ENCODE measurements at places on chromosomes 6 and 20. TPM values are rescaled to one million over a fixed set of nuclear protein-coding genes. Genes with fewer than 3 reads are reported as not detected.

Gene KHDC1
- 5.8 TPM for total RNA-seq

Gene PGBD1
- total RNA-seq = 12.4 TPM

Gene SAMD5
- 2.7 TPM for total RNA-seq

Gene AIF1
- not detected for total RNA-seq

Gene FAM162B
- total RNA-seq = 0.29 TPM

Gene SLC22A3
- 1.8 TPM for total RNA-seq

Gene SLC26A8
- not detected for total RNA-seq

Gene WFDC10B
- total RNA-seq = not detected

Gene C20orf204
- 1.1 TPM for total RNA-seq

Gene IMPG1
- not detected for total RNA-seq

Gene GFRAL
- total RNA-seq = not detected

Gene MYB
- 2.7 TPM for total RNA-seq

Gene JPH2
- 2.1 TPM for total RNA-seq

Gene BNIP5
- not detected for total RNA-seq

Gene FAM83C
- total RNA-seq = not detected

Gene TFAP2B
- total RNA-seq = not detected

Gene CALHM4
- not detected for total RNA-seq

Gene SLC22A1
- 2.8 TPM for total RNA-seq

Gene MEI4
- total RNA-seq = 0.11 TPM

Gene BTNL2
- not detected for total RNA-seq

Gene DYNLT2
- 1.8 TPM for total RNA-seq

Gene SLC22A7
- total RNA-seq = not detected

Gene PPIL1
- total RNA-seq = 88.3 TPM

Gene BTBD3
- 24.7 TPM for total RNA-seq

Gene HLA-DPA1
- 13.8 TPM for total RNA-seq

Gene NRN1
- total RNA-seq = 38.3 TPM

Gene RALY
- total RNA-seq = 74.2 TPM

Gene HLA-DRB1
- total RNA-seq = 0.34 TPM

Gene AVP
- total RNA-seq = not detected

Gene CRISP1
- total RNA-seq = not detected

Gene E2F3
- 5.6 TPM for total RNA-seq

Gene CLPSL2
- not detected for total RNA-seq
